Right atrium auricular region (tissue), 2 donors: ENCODE measurements at places on chromosomes 16 and 17. TPM values are rescaled to one million over a fixed set of nuclear protein-coding genes. Genes with fewer than 3 reads are reported as not detected.
A peak's percentile ranks its signal among the peaks of the same experiment; 100 is the strongest.

GRCh38 chr17:65226227-65226626, 89.1 kb downstream of the RGS9 start:
- no peak for DNase-seq
- H3K4me3 ChIP-seq = no peak overlapping the region
- H3K36me3 ChIP-seq = no peaks in the 10 kb centered on the region
- no peak overlapping the region for H3K27ac ChIP-seq
- no peaks in the 10 kb centered on the region for H3K27me3 ChIP-seq

DNA sequence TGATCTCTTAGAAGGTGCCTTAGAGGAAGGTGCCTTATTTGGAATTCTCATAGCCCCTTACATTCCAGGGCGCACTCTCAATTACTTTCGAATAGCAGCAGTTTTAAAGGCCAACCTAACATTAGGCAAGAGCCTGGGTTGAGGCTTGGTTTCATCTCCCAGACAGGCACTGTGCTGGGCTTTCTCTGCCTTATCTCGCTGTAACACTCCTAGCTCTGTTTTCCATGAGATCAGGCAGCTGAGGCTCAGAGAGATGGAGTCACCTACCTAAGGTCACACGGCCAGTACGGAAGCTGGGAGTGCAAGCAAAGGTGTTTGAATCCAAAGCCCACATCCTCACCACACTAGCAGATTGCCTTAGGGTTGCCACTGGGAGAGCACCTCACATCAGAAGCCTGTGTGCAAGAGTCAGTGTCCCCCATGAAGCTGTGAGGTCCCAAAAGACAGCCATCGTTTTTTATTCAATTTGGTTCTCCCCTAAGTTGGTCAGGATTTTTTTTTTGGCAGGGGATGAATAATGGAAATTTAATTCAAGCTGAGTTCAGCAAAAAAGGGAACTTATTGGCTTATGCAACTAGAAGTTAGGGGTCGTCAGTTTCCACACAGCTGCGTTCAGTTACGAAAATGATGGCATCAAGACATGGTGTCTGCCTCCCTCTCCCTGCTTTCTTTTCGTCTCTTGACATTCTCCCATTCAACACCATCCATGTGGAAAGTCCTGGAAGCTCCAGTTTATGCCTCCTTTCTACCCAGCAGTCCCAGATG, 206.4 kb downstream of the KATNIP start:
- H3K27me3 ChIP-seq = no peaks in the 10 kb centered on the region
- DNase-seq = no peak
- H3K27ac ChIP-seq = no peak overlapping the region
- H3K4me3 ChIP-seq = no peak overlapping the region
- H3K4me1 ChIP-seq = no peaks in the 10 kb centered on the region

GRCh38 chr17:49565948-49566491, 9.7 kb upstream of the NXPH3 start:
- peak; percentile 84 for DNase-seq
- H3K36me3 ChIP-seq = no peaks in the 10 kb centered on the region
- H3K4me3 ChIP-seq = no peak overlapping the region

MYH2 gene
- not detected for total RNA-seq

ZNF597 gene
- total RNA-seq = 2.2 TPM

TBC1D3I gene
- total RNA-seq = not detected

DNA sequence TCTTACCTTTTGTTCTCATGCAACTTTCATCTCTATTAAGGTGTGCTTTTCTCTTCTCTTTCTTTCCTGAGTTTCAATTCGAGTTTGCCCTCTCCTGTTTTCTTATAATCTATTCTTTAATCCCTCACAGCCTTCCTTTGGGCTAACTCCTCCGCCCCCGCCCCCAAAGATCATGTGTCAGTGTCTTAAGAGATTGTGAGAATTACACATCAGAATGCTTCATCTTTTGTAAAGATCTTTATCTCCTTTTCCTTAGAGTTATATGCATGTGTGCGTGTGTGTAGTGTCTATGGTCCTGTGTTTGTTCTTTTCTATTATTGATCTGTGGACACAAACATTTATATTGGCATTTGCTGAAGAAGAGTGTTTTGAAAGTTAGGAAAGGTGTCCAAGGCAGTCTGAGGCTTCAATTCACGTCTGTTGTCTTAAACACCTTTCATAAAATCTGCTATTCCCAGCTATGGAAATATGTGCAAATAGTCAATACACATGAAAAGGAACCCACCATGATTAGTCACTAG, 6.1 kb upstream of the ALDH3A2 start:
- H3K4me1 ChIP-seq = peaks cover 15% of the 10 kb centered on the region
- H3K27ac ChIP-seq = no peak overlapping the region
- no peak for DNase-seq
- no peak overlapping the region for H3K4me3 ChIP-seq
- H3K36me3 ChIP-seq = no peaks in the 10 kb centered on the region

HOXB9 gene
- not detected for total RNA-seq

GRCh38 chr17:63928172-63928666, 3.9 kb downstream of the CD79B start:
- H3K27me3 ChIP-seq = no peaks in the 10 kb centered on the region
- H3K27ac ChIP-seq = no peak overlapping the region
- H3K36me3 ChIP-seq = no peaks in the 10 kb centered on the region

- DNase-seq = no peak
- no peak overlapping the region for H3K27ac ChIP-seq
- no peaks in the 10 kb centered on the region for H3K27me3 ChIP-seq
- H3K4me3 ChIP-seq = no peak overlapping the region
- no peaks in the 10 kb centered on the region for H3K4me1 ChIP-seq
Observed at GRCh38 chr16:10040136-10041080, 141.8 kb downstream of the GRIN2A start.

DNA sequence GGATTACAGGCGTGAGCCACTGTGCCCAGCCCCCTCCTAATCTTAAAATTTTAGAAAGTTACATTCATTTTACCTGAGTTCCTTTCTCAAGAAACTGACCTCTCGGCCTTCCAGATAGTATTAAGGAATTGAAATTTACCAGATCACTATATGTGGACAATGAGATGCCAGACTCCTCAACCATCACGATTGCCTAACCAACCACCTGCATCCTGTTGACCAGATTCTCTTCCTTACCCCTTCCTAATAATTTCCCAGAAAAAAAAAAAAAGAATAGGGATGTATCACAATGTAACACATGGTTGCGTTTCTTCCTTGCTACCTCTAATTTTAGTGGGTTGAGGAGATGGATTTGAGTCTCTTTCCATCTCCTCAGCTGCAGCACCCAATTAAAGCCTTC, 72.1 kb downstream of the BMERB1 start:
- H3K27me3 ChIP-seq = no peaks in the 10 kb centered on the region
- H3K4me1 ChIP-seq = peaks cover 9% of the 10 kb centered on the region
- no peak overlapping the region for H3K27ac ChIP-seq
- DNase-seq = no peak
- H3K4me3 ChIP-seq = no peak overlapping the region
- H3K36me3 ChIP-seq = no peaks in the 10 kb centered on the region

GRCh38 chr17:75288770-75289114, 491 bp downstream of the SLC25A19 start:
- peaks cover 14% of the 10 kb centered on the region for H3K36me3 ChIP-seq
- H3K4me3 ChIP-seq = peak overlapping the region; percentile 85
- H3K4me1 ChIP-seq = no peaks in the 10 kb centered on the region
- H3K27me3 ChIP-seq = no peaks in the 10 kb centered on the region
- H3K27ac ChIP-seq = peak overlapping the region; percentile 92

PLD6 gene
- total RNA-seq = 3.1 TPM

DNA sequence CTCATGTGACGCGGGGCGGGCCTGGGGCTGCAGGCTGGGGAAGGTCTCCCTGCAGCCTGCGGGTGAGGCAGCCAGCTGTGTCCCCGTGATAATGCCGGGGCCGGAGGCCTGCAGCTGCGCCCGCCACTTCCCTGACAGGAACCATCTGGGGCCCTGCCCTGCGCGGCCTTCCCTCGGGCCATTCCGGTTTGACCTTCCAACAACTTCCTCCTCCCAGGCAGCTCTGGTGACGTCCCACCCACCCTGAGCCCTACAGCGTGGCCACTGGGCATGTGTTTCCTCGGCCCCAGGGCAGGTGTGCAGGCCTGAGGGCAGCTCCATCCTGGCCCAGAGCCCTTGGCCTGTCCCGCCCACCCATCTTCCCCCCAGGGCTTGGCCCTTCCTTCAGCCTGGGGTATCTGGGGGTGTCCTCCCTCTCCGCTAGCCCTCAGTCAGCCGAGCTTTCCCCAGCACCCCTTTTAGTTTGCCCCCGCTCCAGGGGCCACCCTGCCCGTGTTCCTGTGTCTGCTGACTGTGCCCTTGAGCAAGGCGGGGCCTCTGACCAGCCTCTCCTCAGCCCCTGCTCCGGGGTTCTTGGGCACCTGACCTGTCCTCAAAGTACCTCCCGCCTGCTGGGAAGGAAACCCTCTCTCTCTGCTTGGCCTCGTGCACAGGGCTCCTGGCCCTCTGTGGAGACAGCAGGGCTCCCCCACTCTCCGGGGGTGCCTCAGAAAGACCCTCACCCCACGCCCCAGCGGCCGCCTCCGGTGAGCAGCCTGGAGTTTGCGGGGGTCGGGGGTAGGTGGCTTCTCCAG, at the start of gene CBFA2T3:
Gene CBFA2T3 (minus strand): TSS at position 190 of the 794 bp plus-strand sequence. CDS start 400 bp downstream, outside the sequence.
- H3K4me1 ChIP-seq = peaks cover 13% of the 10 kb centered on the region
- H3K27me3 ChIP-seq = no peaks in the 10 kb centered on the region
- no peak within 1 kb of the TSS for H3K27ac ChIP-seq
- H3K36me3 ChIP-seq = no peaks in the 10 kb centered on the region
- DNase-seq = peak; percentile 66

CD300LB gene
- 0.31 TPM for total RNA-seq

DNA sequence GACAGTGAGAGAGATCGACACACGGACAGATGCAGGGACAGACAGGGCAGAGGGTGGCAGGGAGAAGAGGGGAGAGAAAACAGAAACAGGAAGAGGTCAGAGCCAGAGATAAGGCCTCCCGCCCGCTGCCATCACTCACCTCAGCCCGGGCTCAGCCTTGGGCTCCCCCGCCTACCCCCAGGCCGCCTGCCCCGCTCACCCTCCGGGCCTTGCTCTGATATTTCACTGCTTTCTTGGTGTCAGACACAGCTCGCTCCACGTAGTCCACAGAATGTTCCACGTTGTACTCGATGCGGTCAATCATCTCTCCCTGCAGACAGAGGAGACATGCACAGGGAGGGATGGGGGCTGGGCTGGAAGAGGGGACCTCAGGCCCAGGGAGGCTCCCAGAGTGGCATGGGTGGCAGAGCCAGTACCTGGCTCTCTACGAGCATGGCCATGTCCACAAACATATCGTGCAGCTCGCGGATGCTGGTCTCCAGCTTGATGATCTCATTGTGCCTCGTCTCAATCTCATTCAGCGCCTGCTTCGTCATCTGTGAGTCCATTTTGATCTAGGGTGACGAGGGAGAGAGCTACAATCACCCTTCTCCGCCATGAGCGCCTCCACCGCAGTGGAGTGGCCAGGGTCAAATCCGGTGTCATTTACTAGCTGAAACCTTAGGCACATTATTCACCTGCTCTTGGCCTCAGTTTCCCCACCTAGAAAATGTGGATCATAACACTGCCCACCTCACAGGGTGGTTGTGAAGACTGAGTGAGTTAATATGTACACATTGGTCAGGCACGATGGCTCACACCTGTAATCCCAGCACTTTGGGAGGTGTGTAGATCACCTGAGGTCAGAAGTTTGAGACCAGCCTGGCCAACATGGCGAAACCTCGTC, 8.2 kb downstream of the HSD3B7 start:
- DNase-seq = no peak
- H3K27ac ChIP-seq = no peak overlapping the region
- no peaks in the 10 kb centered on the region for H3K27me3 ChIP-seq
- H3K4me3 ChIP-seq = no peak overlapping the region
- no peaks in the 10 kb centered on the region for H3K4me1 ChIP-seq
